Tibial nerve (tissue), 4 donors: ENCODE measurements at places on chromosomes 3 and 15. TPM values are rescaled to one million over a fixed set of nuclear protein-coding genes. Genes with fewer than 3 reads are reported as not detected.

Gene CERS3
- total RNA-seq: not detected

Gene TRPM1
- total RNA-seq: not detected

Gene SERPINI2
- not detected for total RNA-seq

Gene SSUH2
- 0.42 TPM for total RNA-seq

Gene ISL2
- total RNA-seq: not detected

Gene NDN
- total RNA-seq: 112 TPM

Gene TXNRD3
- total RNA-seq: 18.6 TPM

Gene PDE8A
- total RNA-seq: 108 TPM

Gene RNF123
- 44.4 TPM for total RNA-seq

Gene BMF
- 2.7 TPM for total RNA-seq

Gene ACP3
- total RNA-seq: not detected

Gene AADAC
- total RNA-seq: not detected

GRCh38 chr15:63809452-63809851 is 24.3 kb downstream of the HERC1 start:
- no peaks in the 10 kb centered on the region for H3K4me1 ChIP-seq
- no peak for DNase-seq
- no peak overlapping the region for H3K4me3 ChIP-seq
- no peak overlapping the region for H3K27ac ChIP-seq
- H3K36me3 ChIP-seq: no peaks in the 10 kb centered on the region

- H3K36me3 ChIP-seq: no peaks in the 10 kb centered on the region
- H3K4me1 ChIP-seq: peaks cover 11% of the 10 kb centered on the region
- H3K27ac ChIP-seq: no peak overlapping the region
- H3K4me3 ChIP-seq: no peak overlapping the region
- DNase-seq: no peak
- no peaks in the 10 kb centered on the region for H3K27me3 ChIP-seq
These were observed 496.3 kb downstream of the NLGN1 start for GRCh38 chr3:173893835-173894234.

GRCh38 chr3:78529601-78530000 is 1238.2 kb downstream of the ROBO1 start:
- no peak overlapping the region for H3K27ac ChIP-seq
- no peaks in the 10 kb centered on the region for H3K36me3 ChIP-seq
- H3K4me1 ChIP-seq: no peaks in the 10 kb centered on the region
- DNase-seq: no peak

DNA sequence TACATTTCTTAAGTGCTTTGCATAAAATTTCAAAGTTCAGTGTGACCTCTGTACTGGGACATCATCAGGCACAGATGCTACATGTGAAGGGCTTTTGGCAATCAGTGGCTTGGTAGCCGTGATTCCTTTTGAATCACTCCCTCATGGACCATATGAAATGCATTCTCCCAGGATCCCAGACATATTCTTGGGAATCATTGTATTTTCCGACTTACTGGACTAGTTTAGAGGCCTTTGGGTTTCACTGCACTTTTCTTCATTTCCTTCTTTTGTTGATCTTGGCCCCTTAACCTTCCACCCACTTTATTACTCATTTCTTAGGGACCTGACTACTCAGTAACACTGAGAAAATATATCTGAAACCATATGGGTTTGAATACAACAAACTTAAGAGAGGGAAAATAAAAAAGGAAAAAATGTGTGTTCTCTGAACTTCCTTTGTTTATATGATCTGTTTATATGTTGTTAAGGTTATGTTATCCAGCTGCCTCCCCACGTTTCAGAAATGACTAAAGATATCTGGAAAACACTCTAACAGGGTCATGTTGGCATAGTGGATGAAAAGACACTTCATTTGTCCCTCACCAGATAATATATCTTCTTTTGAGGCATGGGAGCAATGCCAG is 35.1 kb downstream of the HMG20A start:
- DNase-seq: no peak
- no peaks in the 10 kb centered on the region for H3K4me1 ChIP-seq
- H3K4me3 ChIP-seq: no peak overlapping the region

DNA sequence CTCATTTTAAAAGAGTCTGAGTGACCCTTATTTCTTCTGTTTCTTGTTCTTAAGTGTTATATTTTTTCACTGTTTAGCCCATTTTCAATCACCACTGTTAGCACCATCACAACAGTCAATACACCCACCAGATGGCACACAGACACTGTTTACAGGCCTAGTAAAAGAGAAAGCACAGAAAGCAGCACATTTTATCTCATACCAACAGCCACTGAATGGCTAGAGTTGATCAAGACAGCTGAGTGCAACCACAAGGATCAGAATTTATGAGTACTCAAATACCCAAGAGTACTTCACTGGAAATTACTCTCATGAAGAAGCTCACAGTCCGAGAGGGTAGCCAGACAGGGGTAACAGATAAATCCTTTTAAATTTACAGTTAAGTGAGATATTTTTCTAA is 127.0 kb downstream of the TFDP2 start:
- H3K36me3 ChIP-seq: peaks cover 4% of the 10 kb centered on the region
- H3K27me3 ChIP-seq: no peaks in the 10 kb centered on the region
- H3K27ac ChIP-seq: no peak overlapping the region
- H3K4me3 ChIP-seq: no peak overlapping the region
- no peak for DNase-seq
- H3K4me1 ChIP-seq: no peaks in the 10 kb centered on the region

GRCh38 chr3:184189421-184189820 is 3.4 kb downstream of the ABCF3 start:
- DNase-seq: no peak
- H3K36me3 ChIP-seq: peaks cover 71% of the 10 kb centered on the region
- H3K4me1 ChIP-seq: peaks cover 11% of the 10 kb centered on the region
- H3K27me3 ChIP-seq: no peaks in the 10 kb centered on the region

- no peak overlapping the region for H3K27ac ChIP-seq
- no peak for DNase-seq
- H3K4me3 ChIP-seq: no peak overlapping the region
- no peaks in the 10 kb centered on the region for H3K36me3 ChIP-seq
- no peaks in the 10 kb centered on the region for H3K27me3 ChIP-seq
These were observed 181.1 kb downstream of the PLCL2 start for GRCh38 chr3:17065881-17066280.

DNA sequence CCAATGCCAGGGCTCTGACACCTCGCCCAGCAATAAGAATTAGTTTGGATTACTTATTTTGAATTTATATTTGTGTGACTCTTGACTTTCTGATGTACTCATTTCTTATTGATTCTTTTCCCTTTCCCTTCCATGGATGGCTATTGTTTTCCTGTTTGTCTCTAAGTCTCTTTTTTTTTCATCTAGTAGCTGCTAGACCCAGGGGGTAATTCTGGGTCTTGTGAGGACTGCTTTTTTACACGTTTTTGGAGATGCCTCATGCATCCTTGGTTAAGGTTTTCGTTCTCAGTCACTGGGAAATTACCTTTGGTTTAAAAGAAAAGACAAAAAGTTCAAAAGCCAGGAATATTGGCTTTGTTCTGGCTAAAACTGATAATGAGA is 70.2 kb upstream of the STRIT1 start:
- H3K27me3 ChIP-seq: no peaks in the 10 kb centered on the region
- H3K4me3 ChIP-seq: no peak overlapping the region
- DNase-seq: no peak
- no peaks in the 10 kb centered on the region for H3K36me3 ChIP-seq
- no peak overlapping the region for H3K27ac ChIP-seq
- H3K4me1 ChIP-seq: no peaks in the 10 kb centered on the region

- no peaks in the 10 kb centered on the region for H3K27me3 ChIP-seq
- DNase-seq: no peak
- H3K36me3 ChIP-seq: no peaks in the 10 kb centered on the region
- no peak overlapping the region for H3K27ac ChIP-seq
- H3K4me1 ChIP-seq: no peaks in the 10 kb centered on the region
- H3K4me3 ChIP-seq: no peak overlapping the region
These were observed 36.0 kb upstream of the TIMP4 start for GRCh38 chr3:12194669-12195161.

GRCh38 chr3:171175741-171176234 is 149.3 kb upstream of the SLC2A2 start:
- DNase-seq: no peak
- H3K4me1 ChIP-seq: peaks cover 10% of the 10 kb centered on the region
- no peaks in the 10 kb centered on the region for H3K36me3 ChIP-seq
- no peak overlapping the region for H3K27ac ChIP-seq

GRCh38 chr15:50876989-50877360 is 31.5 kb upstream of the AP4E1 start:
- no peak overlapping the region for H3K27ac ChIP-seq
- H3K36me3 ChIP-seq: no peaks in the 10 kb centered on the region
- peak; percentile 98 for DNase-seq
- no peaks in the 10 kb centered on the region for H3K27me3 ChIP-seq

- no peak overlapping the region for H3K27ac ChIP-seq
- no peaks in the 10 kb centered on the region for H3K27me3 ChIP-seq
- H3K4me1 ChIP-seq: no peaks in the 10 kb centered on the region
- no peak for DNase-seq
- no peaks in the 10 kb centered on the region for H3K36me3 ChIP-seq
These were observed 18.4 kb downstream of the RBP1 start for GRCh38 chr3:139521144-139521543.

- H3K27me3 ChIP-seq: no peaks in the 10 kb centered on the region
- H3K4me3 ChIP-seq: no peak overlapping the region
- peaks cover 42% of the 10 kb centered on the region for H3K4me1 ChIP-seq
- no peak for DNase-seq
These were observed 100.4 kb downstream of the CD47 start for GRCh38 chr3:107990433-107990832.

DNA sequence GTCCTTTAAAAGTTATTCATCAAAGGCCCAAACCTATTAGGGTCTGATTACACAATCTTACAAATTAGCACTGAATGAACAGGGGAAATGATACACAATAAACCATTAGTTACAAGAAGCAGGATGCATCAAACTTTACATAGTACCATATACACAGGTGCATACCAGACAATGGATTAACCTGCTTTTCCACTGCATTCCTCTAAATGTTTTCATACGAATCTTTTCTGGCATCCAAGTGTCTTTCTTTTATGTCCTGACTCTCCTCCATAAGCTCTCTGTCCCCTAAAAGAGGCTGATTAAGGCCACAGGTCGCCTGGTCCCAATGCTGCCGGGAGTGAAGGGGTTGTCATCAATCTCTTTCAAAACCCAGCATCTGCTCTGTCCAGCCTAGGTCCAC is 11.4 kb downstream of the FBN1 start:
- H3K27ac ChIP-seq: no peak overlapping the region
- no peaks in the 10 kb centered on the region for H3K27me3 ChIP-seq
- no peak for DNase-seq
- peaks cover 89% of the 10 kb centered on the region for H3K4me1 ChIP-seq
- H3K36me3 ChIP-seq: no peaks in the 10 kb centered on the region

DNA sequence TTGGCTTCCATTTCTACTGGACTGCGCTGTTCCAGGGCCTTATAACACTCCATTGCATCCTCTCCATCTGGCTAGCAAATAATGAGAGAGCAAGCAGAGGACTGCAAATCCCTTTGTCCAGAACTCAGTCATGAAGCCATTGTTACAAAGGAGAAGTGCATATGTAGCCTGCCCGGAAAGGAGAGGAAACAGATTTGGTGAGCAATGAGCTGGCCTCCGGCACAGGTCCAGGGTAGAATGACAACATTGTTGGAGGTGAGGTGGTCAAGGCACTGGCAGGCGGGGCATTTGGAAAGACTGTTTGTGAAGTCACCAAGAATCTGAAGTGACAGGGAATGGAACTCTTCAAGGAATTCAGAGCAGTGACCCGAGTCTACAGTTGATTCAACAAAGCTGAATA is 25.0 kb upstream of the ATP1B3 start:
- DNase-seq: no peak
- H3K27me3 ChIP-seq: no peaks in the 10 kb centered on the region
- H3K4me1 ChIP-seq: no peaks in the 10 kb centered on the region
- H3K27ac ChIP-seq: no peak overlapping the region

DNA sequence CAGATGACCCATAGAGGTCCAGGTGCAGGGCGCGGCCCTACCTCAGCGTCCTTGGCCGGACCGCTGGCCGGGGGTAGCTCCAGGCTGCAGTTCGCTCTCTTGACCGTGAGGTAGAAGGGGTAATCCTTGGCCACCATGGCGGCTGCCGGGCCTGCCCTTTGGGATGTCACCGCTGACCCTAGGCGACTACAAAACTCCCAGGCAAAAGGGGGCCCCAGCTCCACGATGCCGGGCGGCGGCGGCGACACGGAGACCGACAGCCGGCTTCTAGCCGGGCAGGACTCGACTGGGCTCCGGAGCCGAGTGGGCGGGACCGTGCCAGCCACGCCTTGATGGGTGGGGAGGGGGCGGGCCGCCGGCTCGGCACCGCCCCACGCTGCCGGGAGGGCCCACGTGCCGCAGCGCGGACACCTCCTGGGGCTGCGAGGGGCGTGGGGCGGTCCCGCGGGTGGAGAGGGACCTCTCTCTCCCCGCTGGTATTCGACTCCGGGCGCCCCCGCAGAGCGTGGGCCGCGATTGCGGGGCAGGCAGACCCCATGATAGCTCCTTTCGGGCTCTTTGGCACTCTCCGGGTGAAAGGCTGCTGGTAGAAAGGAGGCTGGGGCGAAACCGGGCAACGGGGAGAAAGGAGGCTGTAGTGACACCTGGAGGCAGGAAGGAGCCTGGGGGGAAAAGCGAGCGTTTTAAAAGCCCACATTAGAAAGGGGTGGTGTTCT is at the start of gene ARHGEF3:
TSS of gene ARHGEF3 (minus strand) at position 288 of the 716 bp plus-strand sequence. CDS start at position 137, 151 bp downstream.
- no peaks in the 10 kb centered on the region for H3K36me3 ChIP-seq
- no peaks in the 10 kb centered on the region for H3K27me3 ChIP-seq
- peak within 1 kb of the TSS; percentile 45 for H3K27ac ChIP-seq
- H3K4me3 ChIP-seq: peak within 1 kb of the TSS; percentile 83

DNA sequence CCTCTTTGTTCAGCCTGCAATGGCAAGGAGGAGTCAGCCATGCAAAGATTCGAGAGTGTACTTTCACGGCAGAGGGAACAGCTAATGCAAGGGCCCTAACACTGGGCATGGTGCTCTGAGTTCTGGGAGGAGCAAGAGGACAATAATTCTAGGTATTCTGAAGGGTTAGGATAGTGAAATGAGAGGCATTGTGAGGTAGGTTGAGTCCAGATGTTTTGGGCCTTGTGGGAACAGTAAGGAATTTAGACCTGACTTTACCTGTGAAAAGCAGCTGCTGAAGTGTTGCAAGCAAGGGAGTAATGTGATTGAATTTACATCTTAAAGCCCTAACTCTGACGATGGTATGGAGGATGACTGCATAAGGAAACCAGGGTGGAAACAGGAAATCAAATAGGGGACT is 211.6 kb downstream of the CNTN3 start:
- no peak overlapping the region for H3K27ac ChIP-seq
- no peaks in the 10 kb centered on the region for H3K27me3 ChIP-seq
- H3K4me3 ChIP-seq: no peak overlapping the region

DNA sequence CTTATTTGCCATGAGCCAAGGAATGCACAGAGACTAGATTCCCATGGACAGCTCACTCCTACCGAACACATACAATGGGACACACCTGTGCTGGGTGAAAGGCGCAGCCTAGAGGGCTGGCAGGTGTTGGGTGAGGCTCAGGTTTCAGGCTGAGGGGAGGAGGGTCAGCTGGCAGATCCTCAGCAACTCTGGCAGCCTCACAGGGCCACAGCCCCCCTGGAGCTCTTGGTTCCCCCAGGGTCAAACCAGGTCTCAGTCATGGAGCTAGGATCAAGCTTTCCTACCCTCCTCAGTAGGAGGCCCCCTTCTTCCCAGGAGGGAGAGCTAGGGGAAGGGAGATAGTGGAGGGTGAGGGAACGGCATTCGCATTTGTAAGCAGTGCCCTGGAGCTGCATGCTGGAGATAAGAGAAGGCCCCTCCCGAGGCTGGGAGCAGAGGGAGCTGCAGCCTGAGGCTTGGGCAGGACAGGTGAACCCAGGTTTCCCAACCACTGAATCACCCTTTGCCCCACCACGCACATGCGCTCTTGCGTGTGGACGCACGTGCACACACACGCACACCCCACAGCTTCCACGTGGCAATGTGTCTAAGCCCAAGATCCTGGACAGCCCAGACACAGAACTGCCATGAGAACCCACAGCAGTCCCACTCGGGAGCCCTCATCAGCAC is 26.3 kb upstream of the TFRC start:
- H3K27ac ChIP-seq: no peak overlapping the region
- H3K36me3 ChIP-seq: no peaks in the 10 kb centered on the region
- H3K4me3 ChIP-seq: no peak overlapping the region
- no peaks in the 10 kb centered on the region for H3K4me1 ChIP-seq
